ENCODE measurements at places on chromosomes 5 and 9.

- no peak overlapping the region for H3K4me3 ChIP-seq
- H3K4me1 ChIP-seq, result peaks cover 6% of the 10 kb centered on the region
- peaks cover 10% of the 10 kb centered on the region for H3K36me3 ChIP-seq
Measured at GRCh38 chr9:110152704-110153374, 55.1 kb downstream of the C9orf152 start.

DNA sequence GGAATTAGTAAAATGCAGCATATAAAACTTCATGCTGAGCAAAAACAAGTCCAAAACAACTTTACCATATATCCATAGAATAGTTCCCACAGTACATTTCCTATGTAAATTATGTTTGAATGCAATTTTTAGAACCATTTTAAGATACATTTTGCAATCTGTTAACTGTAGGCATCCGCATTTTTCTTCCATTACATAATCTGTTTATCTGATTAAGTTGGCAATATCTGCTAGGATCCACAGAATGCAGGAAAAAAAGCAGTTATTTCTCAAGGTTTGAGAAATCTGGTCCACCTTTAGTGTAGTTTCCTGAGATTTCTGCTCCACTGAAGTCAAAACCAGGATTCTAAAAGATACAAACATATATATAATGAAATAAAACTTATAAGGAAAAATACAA is 6.2 kb downstream of the NUDCD2 start:
- DNase-seq, result no peak
- no peaks in the 10 kb centered on the region for H3K27me3 ChIP-seq
- no peak overlapping the region for H3K27ac ChIP-seq
- H3K4me3 ChIP-seq, result no peak overlapping the region
- peaks cover 30% of the 10 kb centered on the region for H3K4me1 ChIP-seq
- H3K36me3 ChIP-seq, result peaks cover 40% of the 10 kb centered on the region

DNA sequence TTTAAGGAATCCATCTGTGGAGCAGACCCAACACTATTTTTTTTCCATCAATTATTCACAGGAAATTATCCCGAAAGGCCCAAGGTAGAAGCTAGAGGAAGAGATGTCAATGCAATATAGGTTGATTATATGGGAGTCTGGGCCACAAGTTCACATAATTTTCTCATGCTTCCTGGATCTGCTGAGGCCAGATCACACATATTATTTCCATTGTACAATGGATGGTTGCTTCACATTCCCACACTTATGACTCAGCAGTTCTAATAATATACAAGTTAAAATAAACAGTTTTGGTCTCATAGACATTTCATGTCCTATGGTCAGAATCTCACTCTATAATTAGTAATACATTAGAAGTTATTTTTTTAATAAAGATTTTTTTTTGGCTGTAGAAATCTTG is 66.0 kb upstream of the PTPRD start:
- H3K27ac ChIP-seq, result no peak overlapping the region
- H3K27me3 ChIP-seq, result no peaks in the 10 kb centered on the region
- no peak for DNase-seq
- peaks cover 2% of the 10 kb centered on the region for H3K36me3 ChIP-seq

GRCh38 chr5:88116396-88116795 is 152.2 kb downstream of the TMEM161B start:
- no peaks in the 10 kb centered on the region for H3K4me1 ChIP-seq
- DNase-seq, result no peak
- H3K4me3 ChIP-seq, result no peak overlapping the region
- H3K27ac ChIP-seq, result no peak overlapping the region
- H3K36me3 ChIP-seq, result no peaks in the 10 kb centered on the region

DNA sequence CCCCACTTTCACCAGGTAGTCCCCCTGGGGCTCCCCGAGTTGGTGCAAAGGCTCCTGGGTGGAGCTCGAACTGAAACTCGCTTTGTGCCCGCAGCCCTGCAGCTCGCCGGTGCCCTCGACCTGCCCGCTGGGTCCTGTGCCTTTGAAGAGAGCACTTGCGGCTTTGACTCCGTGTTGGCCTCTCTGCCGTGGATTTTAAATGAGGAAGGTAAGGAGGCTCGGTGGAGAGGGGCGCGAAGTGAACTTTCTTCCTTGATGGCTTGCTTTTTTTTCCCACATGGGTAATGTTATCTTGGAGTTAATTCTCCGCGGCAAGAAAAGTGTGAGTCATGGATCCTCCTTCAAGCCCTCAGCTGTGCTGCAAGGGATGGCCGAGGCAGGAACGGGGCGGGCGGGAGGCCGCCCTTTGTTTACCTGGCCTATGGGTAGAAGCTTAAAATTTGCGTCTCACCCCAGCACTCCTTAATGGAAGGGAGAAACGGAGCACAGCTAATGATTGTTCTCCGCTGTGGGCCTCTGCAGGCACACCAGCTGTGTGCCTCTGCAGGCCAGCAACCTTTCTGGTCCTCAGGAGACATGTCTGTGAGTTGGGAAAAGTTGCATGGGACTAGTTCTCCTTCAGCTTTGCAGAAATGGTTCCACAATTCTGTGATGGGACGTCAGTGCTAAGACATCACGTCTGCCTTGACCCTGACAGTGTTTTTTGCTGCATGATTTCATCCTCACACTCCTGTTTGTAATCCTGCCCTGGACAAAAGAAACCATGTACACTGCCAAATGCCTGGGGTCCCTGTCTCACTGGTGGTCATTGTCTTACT is 1.1 kb downstream of the MAMDC2 start:
- H3K36me3 ChIP-seq, result no peaks in the 10 kb centered on the region
- no peak overlapping the region for H3K27ac ChIP-seq

GRCh38 chr9:135736272-135736978 is 34.4 kb downstream of the KCNT1 start:
- H3K27me3 ChIP-seq, result peaks cover 63% of the 10 kb centered on the region
- no peaks in the 10 kb centered on the region for H3K36me3 ChIP-seq
- DNase-seq, result no peak
- H3K4me1 ChIP-seq, result no peaks in the 10 kb centered on the region

GRCh38 chr9:71636143-71636839 is 132.0 kb downstream of the CEMIP2 start:
- DNase-seq, result no peak
- H3K27me3 ChIP-seq, result no peaks in the 10 kb centered on the region
- no peaks in the 10 kb centered on the region for H3K36me3 ChIP-seq
- H3K27ac ChIP-seq, result no peak overlapping the region
- peaks cover 20% of the 10 kb centered on the region for H3K4me1 ChIP-seq
- no peak overlapping the region for H3K4me3 ChIP-seq
